ENCODE measurements at places on chromosomes 12 and 14.

DNA sequence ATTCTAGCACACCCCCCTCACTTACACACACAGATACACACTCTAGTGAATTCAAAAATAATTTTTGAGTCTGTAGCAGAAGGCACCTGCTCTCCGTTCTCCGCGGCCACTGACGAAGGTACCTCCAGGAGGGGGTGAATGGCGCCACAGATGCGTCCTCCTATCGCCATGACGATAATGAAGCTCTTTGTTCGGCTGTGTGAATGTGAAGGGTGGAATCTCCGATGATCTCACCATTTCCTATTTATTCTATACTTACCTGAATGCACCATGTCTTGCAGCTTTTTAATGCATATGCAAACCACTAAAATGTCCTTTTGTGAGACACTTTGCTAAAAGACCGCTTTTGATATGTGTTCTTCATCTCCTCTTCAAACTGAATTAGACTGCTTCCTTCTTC, 162.7 kb downstream of the EGLN3 start:
- DNase-seq = no peak

DNA sequence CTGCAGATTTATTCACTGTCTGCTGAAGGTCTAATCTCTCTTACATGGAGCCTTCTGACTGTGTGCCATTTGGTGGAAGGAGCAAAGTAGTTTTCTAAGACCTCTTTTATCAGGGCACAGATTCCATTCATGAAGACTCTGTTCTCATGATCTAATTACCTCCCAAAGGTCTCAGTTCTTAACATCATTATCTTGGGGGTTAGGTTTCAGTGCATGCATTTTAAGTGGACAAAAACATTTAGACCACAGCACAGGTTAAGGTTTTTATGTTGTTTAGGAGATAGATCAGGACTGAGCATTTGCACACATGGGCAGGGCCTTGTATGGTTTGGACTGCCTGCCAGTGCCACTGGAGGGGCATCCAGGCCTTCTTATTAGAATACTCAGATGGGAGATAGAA, 746.1 kb downstream of the C12orf50 start:
- no peak for DNase-seq

GRCh38 chr12:76028571-76029277, 2.9 kb downstream of the PHLDA1 start:
- DNase-seq = no peak

GRCh38 chr14:92973261-92973797, 50.4 kb downstream of the CHGA start:
- peak; percentile 88 for DNase-seq

DNA sequence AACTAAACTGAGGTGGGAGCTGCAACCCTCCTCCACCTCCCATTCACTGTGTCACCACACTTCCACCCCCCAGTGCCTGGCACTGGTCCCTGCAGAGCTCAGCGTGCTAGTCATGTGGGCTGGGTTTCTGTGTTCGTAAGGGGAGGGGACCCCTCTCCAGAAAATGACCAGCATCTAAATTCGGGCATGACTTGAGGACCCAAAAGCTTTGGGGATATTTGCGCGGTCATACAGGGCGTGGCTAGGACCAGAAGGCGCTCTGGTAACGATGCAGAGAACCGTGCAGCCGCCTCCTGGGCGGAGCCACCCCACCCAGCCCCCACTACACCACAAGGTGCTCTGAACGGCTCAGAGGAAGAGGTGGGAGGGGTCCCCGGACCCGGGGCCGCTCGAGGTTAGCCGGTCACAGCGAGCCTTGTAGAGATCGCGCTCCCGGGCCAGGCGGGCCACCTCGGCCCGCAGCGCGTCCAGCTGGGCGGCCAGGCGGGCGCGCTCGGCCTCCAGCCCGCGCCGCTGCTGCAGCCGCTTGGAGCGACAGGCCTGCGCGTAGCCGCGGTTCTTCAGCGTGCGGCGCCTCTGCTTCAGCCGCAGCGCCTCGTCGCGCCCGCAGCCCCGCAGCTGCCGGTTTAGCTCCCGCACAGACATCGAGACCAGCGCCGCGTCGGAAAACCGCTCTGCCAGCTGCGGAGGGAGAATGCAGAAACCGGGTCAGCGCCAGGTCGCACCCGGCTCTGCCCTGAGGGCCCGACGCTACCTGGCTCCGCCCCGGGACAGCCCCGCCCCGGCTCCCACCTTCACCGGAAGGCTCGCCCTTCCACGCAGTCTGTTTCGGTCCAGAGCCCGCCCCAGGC, 9.8 kb downstream of the CPNE6 start:
- DNase-seq = peak; percentile 76

- DNase-seq = no peak
Observed at GRCh38 chr12:27387473-27387872, 54.8 kb downstream of the BMAL2 start.

GRCh38 chr12:122064780-122065588, 13.6 kb upstream of the MLXIP start:
- DNase-seq = peak; percentile 57

- no peak for DNase-seq
Observed at GRCh38 chr14:101353422-101353821, 207.9 kb upstream of the DIO3 start.

DNA sequence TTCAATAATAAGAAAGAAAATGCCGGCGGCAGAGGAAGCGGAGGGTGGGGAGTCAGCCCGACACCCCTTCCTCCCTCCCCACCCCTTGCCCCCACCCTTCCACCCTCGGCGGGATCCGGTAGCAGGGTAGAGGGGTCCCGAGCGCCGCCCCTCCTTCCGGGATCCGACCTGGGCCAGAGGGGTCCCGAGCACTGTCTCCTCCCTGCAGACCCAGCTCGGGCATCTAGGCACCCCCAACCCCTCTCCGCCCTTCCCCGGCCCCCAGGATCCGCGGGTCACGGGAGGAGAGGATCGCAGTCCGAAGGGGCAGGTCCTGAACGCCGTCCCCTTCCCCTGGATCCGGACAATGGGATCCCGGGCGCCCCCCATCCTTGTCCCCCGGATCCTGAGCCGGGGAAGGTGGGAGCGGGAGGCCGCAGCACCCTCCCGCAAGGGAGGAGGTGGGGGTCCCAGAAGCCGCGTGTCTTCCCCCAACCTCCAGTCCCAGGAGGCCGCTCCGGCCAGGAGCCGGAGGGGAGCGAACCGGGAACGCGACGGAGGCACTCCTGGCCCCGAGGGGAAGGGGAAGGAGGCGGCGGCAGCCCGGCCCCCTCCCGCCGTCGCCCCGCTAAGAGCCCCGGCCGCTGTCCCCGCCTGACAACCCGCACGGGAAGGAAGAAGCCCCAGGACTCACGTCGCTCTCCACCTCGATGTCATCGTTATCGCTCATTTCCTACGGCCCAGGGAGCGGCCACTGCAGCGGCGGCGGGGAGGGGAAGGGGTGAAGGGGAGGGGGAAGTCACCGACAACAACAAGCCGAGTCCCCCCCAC, 481 bp downstream of the MAX start:
- DNase-seq = peak; percentile 29

- no peak for DNase-seq
Observed at GRCh38 chr14:68885226-68886108, 92.6 kb upstream of the ZFP36L1 start.

- DNase-seq = no peak
Observed at GRCh38 chr12:55737581-55738122, 5.3 kb upstream of the GDF11 start.

- peak; percentile 89 for DNase-seq
Observed at GRCh38 chr14:80954687-80955299, 628 bp upstream of the TSHR start.

- DNase-seq = no peak
Observed at GRCh38 chr14:41130274-41130673, 476.4 kb upstream of the LRFN5 start.

DNA sequence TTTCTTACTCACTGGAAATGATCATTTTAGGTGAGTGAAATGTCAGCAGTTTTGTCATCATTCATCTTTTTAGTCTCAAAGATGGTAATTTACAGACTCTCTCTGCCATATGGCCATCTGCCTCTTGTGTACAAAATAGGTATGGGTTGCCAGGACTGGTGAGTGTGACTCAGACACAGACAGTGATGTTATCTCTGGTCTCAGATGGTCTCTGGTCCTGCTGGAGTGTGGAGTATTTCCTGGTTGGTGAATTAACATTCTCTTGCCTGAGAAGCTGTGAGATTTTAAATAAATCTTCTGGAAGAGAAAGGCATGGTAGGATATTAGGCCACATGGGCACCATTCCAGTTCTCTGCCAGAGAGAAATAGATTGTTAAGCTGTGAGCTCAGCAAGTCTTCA, 207.0 kb downstream of the ATP23 start:
- peak; percentile 17 for DNase-seq

- DNase-seq = peak; percentile 65
Observed at GRCh38 chr14:52355016-52355431, 40.9 kb downstream of the PTGER2 start.

- DNase-seq = no peak
Observed at GRCh38 chr12:2390133-2390532, 337.3 kb downstream of the CACNA1C start.

DNA sequence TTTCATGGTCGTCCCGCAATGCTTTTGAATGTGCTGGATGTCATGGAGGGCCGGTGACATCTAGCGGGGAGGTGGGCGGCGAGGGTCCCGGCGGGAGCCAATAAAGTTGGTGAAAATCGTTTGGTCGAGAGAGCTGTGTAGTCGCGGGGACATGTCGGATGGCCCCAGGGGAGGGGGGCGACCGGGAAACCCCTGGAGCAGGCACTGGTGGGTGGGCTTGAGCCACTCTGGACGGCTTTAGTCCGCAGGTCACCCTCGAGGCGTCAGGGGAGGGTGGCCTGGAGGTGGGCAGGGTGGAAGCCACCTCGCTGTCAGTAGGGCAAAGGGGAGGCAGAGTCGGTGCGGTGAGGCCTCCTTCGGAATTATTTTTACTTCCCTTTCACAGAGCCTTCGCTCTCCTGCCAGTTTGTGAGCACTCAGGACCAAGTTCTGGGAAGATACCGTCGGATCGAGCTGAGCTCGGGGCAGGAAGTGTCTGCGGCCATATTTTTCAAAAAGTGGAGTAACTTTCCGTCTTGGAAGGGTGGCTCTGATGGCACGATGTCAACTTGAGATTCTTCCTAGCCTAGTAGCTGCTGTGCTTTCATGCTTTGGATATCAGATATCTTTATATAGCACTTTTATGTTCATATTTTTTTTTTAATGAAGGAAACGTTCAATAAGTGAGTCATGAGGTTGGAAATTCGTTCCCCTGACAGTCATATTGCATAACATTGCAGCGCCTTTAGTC, 28.2 kb downstream of the WBP11 start:
- DNase-seq = peak; percentile 47

GRCh38 chr12:11943919-11944700, 126.6 kb upstream of the BCL2L14 start:
- no peak for DNase-seq

- DNase-seq = no peak
Observed at GRCh38 chr14:98931911-98932310, 340.1 kb downstream of the BCL11B start.

- no peak for DNase-seq
Observed at GRCh38 chr14:88502740-88503139, 52.1 kb downstream of the PTPN21 start.

DNA sequence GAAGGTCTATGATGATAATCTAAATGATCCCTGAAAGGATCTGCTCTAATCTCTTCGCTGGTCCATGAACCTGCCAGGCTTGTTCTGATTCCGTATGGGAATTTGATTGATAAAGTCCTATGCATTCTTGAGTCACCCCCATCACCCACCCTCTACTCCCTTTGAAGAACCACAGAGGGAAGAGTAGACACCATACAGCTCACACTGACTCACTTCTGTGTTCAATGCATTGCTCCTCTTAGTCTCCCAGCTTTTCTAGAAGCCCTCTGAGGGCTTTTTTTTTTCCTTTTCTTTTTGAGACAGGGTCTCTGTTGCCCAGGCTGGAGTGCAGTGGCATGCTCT, 18.5 kb upstream of the GPRC5A start:
- DNase-seq = no peak

DNA sequence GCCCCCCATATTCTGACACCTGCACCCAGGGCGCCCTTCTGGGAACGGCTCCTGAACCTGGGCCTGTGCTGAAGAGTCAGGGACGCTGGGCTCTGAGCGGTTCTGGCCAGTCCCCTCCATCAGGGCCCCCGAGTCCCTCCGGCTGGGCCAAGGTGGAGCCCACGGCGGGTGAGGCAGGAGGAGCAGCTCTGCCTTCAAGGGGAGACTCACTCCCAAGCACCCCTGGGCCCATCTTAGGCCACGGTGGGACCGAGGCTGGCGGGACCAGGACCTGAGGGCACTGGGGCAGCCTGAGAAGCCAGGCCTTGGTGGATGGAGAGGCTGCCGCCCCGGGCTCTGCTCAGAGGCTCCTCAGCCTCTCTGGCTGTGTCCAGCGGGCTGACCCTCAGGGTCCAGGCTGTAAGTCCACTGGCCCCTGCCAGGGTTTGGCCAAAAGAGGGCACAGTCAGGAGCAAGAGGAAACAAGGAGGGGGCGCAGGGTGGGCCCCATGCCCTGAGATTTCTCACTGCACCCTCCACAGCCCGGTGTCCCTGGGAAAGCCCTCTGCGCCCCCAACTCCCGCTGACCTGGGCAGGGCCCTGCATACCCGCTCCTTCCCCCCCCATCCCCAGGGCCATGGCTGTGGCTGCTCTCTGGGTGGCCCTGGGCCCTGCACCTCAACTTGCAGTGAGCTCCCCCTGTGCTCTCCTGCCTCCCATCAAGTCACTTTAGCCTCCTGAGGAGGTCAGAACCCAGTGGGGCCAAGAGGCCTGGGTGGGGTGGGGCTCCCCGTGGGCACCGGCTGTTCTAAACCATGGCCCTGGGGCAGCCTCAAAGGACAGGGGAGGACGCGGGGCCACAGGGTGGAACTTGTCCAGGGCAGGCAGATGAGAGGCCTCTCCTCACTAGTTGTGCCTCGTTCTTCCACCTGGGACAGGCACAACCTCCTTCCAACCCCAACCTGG, 266.4 kb upstream of the SFSWAP start:
- no peak for DNase-seq

DNA sequence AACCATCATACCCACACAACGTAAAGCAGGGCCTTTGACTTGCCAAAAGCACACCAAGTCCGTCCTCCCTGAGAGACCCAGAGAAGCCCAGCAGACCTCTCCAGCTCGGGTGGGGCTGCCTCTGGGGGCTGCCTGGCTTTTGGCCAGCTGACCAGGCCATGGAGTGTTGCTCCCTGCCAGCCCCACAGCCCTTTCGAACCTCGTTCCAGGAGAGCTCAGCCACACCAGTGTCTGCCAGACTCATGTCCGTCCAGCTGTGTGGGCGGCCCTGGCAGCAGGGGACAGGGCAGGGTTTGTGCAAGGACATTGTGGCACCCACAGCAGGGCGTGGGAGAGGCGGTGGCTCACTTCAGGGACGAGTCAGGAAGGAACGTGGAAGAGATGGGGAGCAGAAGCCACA, 22.6 kb upstream of the IRF2BPL start:
- DNase-seq = peak; percentile 51

DNA sequence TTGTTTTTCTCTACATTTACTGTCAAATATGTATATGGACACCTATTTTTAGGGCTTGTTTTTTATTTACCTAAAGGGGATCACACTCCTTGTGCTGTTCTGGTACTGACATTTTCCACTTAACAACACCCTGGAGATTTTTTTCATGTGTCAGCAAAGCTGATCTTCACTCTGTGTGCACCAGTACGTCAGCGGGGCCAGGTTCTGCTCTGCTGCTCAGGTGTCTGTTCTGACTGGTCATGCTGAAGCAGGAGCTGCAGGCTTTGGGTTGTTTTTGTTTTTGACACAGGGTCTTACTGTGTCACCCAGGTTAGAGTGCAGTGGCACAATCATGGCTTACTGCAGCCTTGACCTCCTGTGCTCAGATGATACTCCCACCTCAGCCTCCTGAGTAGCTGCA, 81.9 kb upstream of the CCND2 start:
- DNase-seq = no peak

- no peak for DNase-seq
Observed at GRCh38 chr12:53051881-53052412, 2.1 kb downstream of the TNS2 start.

- no peak for DNase-seq
Observed at GRCh38 chr14:95365401-95365800, 45.7 kb upstream of the CLMN start.

Measured in AG20443 (cell line).